Osteoblast (primary cell): ENCODE measurements at places on chromosomes 16 and 17. TPM values are rescaled to one million over a fixed set of nuclear protein-coding genes. Genes with fewer than 3 reads are reported as not detected.

Gene SDK2
- total RNA-seq, result under 0.01 TPM in 2 replicates

Gene NTN1
- total RNA-seq, result 0.29 and 0.36 TPM in 2 replicates

Gene PYDC1
- total RNA-seq, result not detected in 2 replicates

Gene WFIKKN1
- under 0.01 and 0.36 TPM in 2 replicates for total RNA-seq

Gene CRYBA1
- not detected in 2 replicates for total RNA-seq

Gene CRHR1
- not detected in 2 replicates for total RNA-seq

DNA sequence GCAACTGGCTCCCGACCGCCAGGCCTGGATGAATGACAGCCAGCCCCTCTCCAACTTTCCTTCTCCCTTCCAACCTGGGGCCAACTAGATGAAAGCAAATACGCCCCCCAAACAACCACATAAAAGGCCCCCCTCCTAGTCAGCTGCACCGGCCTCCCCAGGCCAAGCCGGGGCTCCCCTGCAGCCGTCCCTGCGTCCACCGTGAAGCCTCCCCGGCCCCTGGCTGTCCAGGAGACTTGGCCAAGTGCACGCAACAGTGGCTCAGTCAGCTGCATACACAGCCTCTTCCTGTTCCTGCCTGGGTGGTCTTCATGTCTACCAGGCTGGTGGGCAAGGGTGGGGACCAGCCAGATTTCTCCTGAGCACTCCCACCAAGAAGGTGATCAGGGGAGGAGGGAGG is 16.0 kb downstream of the DNAH17 start:
- DNase-seq, result peak; percentile 64

DNA sequence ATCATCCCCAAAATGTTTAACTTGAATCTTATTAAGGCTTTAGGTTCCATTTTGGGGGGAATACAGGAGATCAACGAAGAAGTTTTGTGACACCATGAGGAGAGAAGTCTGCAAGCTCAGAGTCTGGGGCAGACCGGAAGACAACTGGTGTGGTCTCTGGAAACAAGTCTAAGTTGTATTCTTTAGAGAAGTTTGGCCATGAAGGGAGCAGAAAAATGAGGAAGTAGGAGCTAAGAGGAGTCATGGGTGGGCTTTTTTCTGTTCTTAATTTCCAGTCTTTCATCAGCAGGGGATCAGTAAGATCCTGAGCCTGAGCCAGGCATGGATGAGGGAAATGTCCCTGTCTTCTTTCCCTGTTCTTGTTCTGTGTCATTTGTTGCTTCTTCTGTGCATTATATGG is 35.8 kb upstream of the NF1 start:
- DNase-seq, result no peak

DNA sequence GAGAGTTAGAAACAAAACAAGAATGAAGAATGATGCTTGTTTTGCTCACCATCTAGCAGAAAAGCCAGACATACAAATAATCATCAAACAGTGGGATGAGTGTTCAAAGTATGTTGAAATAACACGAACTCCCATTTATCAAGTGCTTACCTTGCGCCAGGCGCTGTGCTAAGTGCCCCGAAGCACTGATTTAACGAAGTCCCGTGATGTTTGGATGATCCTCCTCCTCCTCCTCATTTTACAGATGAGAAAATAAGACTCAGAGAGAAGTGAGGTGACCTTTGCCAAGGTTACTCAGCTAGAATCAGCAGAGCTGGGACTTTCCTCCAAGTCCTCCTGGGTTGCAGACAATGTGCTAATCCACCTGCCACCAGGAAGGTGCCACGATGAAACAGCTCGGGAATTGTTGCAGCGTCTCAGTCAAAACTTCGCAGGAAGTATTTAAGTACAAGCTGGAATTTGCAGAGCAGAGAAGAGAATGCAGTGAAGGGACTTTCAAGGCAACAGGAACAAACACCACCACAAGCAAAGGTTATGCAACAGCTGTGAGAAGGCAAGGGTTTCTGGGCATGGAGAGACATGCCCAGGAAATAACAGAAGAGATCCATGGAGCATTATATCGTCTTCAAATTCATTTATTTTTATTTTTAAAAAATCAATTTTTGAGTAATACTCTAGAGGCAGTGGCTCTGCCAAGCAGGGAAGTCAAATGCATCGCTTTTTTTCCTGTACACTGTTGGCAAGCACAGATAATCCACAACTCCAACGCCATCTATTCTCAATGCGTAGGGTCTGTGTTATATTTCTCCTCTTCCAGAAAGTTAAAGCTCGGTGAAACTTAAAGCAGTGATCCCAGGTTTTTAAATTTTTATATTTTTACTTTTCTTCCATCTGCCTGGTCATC is 11.1 kb downstream of the PRCD start:
- DNase-seq, result peak; percentile 44

DNA sequence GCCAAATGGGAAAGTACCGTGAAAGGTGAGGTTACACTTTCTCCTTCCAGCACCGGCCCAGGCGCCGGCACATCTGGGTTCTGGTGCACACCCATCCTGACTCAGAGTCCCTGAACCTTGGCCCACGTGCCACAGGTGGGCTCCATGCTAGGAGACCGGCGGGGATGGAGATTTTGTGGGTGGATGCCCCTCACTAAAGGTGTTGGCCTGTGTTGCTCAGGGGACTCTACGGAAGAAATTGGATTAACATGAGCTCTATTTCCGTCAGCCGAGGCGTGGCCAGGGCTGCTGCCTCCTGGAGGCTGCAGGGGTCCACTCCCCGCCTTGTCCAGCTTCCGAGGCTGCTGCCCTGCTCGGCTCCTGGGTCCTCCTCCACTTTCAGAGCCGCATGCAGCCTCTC is 30.8 kb downstream of the FBXO31 start:
- DNase-seq, result peak; percentile 41

DNA sequence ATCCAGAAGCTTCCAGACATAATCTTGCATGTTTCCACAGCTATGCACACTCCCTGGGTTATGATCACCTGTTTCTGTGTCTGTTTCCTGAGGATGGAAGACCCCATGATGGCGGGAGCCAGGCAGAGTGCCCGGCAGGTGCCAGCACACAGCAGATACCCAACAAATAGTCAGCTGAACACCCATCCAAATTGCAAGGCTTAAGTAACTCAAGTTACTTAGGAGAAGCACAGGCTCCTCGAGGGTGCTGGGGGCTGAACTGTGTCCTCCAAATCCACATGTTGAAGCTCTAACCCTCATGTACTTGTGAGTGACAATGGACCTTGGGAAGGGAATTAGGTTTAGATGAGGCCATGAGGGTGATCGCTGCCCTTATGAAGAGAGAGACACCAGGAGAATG is 79.5 kb upstream of the DOC2B start:
- no peak for DNase-seq

- no peak for DNase-seq
Measured at GRCh38 chr17:13372432-13372831, 229.3 kb downstream of the HS3ST3A1 start.

- no peak for DNase-seq
Measured at GRCh38 chr16:66207139-66207882, 159.2 kb upstream of the CDH5 start.

DNA sequence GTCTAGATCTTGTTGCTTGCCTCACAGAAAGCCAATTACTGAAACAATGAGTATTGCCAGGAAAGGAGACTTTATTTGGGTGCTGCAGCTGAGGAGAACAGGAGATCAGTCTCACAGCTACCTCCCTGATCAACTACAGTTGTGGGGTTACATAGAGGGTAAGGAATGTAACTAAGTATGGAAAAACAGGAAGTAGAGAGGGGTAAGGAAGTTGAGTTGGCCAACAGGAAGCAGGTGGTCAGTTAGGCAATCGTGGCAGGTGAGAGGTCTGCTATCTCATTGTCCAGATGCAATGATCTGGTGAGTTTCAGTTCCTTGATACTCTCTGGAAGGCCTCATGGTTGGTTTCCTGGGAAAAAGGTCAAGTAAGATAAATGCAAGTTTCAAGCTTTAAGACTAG is 333.1 kb upstream of the GOT2 start:
- DNase-seq, result no peak

DNA sequence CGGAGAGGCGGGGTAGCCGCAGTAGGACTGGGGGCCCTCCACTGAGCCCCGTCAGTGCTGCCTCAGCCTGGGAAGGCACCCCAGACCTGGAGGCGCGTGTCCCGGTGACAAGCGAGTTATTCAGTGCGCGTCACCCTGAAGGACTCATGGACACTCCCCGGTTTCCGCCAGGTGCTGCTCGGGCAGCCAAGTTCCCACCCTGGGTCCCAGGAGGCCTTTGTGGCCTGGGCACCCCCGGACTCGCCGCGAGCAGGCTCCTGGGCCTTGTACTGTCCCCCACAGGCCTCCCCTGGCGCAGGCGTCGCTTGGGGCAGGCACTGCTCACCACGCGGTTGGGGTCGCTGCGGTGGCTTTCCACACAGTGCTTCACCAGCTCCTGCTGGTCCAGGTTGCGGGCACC is 7.6 kb downstream of the RNF166 start:
- DNase-seq, result no peak

DNA sequence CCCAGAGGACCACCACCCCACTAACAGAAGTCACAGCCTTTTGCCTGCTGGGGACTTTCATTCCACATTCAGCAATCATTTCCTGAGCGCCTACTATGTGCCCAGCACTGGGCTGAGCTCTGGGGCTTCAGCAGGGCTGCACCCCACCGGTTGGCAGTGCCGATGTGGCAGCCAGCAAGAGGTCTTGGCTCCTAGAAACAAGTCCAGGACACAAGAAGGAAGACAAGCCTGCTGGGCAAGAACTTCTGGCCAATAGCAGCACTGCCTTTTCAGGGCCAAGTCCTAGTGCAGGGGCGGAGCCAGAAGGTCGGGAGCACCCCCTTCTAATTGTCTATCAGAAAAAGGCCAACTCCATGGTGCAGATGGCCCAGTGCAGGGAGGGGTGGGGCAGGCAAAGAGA is 13.0 kb upstream of the HOXB9 start:
- DNase-seq, result peak; percentile 11

DNA sequence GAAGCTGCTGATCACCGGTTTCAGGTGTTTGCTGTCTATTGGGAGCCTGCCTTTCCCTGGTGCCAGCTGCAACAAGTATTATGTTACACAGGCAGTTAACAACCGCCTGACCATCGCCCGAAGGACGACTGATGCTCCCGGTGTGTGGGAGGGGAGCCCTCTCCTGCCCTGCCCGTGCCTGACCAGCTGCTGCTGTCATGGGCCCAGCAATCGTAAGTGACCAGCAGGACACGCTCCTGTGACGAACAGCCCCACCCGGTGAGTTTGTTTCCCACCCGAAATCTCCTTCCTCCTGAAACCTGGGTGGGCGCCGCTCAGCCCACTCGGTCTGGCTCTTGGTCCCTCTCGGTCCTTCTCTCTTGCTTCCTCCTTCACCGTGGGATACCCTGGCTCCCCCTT is 17.9 kb upstream of the UBE2I start:
- DNase-seq, result peak; percentile 51

- peak; percentile 55 for DNase-seq
Measured at GRCh38 chr16:84973776-84974523, 37.4 kb downstream of the ZDHHC7 start.

DNA sequence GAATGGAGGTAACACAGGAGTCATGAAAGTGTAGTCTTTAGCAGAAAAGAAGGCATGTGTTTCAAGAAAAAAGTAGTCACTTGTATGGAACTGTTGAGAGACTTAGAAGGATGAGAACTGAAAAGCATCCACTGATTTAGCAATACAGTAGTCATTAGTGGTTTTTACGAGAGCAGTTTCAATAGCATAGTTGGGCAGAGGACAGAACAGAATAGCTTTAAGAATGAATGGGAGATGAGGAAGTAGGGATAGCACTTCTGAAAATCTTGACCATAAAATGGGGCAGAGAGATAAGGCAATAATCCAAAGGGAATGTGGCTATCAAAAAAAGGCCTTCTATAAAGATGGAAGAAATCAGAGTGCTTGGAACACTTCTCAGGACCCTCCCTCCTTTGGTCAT is 64.8 kb upstream of the C17orf78 start:
- no peak for DNase-seq

DNA sequence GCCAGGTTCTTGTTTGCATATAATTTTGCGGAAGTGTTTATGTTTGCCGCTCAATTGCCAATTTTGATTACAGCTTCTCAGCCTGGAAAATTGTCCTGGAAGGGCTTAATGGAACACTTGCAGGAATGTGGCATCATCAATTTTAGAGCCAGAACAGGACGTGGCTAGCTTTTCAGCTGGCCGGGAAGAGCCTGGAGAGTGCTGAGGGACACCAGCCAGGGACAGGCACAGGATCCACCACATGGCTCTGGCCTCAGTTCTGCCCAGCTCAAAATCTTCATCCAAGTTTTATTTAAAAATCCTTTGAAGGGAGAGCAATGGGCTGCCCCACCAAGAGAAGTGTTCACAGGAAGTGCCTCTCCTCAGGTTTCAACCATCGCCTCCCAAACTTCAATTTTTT is 287.2 kb upstream of the HSBP1 start:
- no peak for DNase-seq

- DNase-seq, result peak; percentile 66
Measured at GRCh38 chr16:87601401-87601981, 817 bp upstream of the JPH3 start.

- no peak for DNase-seq
Measured at GRCh38 chr16:22933173-22933572, 119.2 kb downstream of the HS3ST2 start.

- peak; percentile 30 for DNase-seq
Measured at GRCh38 chr17:63989622-63990345, 8.4 kb upstream of the PRR29 start.

GRCh38 chr17:40480501-40481003 is 20.9 kb downstream of the TNS4 start:
- peak; percentile 43 for DNase-seq
